ENCODE measurements at places on chromosomes 7 and 10.

GRCh38 chr10:35855155-35855947, 213.3 kb upstream of the FZD8 start:
- DNase-seq: no peak

GRCh38 chr10:122475591-122476332, 14.4 kb downstream of the HTRA1 start:
- DNase-seq: no peak

GRCh38 chr10:38093816-38094157, 350 bp upstream of the ZNF37A start:
- no peak for DNase-seq

DNA sequence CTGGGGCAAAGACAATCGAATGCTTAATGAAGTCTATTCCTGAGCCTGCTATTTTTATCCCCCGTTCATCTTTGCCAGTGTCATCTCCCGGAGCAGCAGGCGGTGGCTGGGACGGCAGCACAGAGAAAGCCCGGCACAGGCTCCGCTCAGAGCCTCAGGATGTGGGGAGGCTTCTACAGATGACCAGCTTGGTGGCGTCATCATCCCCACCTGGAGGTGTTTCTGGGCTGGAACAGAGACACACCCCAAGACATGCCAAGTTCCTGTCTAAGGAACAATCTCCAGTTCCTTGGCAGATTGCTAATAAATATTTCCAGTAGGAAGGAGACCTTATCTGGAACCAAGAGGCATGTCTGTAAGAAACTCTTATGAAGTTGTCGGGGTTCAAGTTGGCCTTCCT, 552.4 kb upstream of the MGMT start:
- DNase-seq: no peak

DNA sequence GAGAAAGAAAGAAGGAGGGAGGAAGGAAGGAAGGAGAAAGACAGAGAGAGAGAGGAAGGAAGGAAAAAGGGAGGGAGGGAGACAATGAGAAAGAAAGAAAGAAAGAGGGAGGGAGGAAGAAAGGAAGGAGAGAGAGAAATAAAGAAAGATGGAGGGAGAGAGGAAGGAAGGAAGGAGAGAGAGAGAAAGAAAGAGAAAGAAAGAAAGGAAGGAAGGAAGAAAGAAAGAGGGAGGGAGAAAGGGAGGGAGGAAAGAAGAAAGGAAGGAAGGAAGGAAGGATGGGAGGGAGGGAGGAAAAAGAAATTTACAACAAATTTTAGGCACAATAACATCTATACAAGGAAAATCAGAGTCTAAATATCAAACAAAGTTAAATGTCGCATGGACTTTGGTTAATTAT, 332.6 kb upstream of the KLF6 start:
- no peak for DNase-seq

DNA sequence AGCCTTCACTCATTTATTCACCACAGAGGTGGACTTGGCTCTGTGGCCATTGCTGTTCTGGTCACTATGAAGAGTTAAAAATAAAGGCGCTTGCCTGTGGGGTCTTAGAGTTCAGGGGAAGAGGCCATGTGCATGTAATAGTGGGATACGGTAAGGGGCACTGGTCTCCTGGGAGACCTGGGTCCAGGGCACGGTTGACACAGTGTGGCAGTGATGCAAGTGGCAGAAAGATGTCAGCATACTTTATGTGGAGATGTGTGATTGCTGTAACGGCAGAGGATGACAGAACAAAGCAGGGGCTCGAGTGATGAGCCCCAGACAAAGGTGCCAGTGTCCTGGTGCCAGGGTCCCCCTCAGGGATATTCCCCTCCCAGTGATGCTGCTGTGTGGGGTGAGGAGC, 8.6 kb downstream of the ZSCAN25 start:
- no peak for DNase-seq

GRCh38 chr7:18191341-18191740, 163.7 kb upstream of the PRPS1L1 start:
- DNase-seq: no peak

- no peak for DNase-seq
These were observed 32.8 kb upstream of the DGKI start for GRCh38 chr7:137879357-137880158.
